NCI-H2107 (cell line): ENCODE measurements at places on chromosomes 6 and 20.

DNA sequence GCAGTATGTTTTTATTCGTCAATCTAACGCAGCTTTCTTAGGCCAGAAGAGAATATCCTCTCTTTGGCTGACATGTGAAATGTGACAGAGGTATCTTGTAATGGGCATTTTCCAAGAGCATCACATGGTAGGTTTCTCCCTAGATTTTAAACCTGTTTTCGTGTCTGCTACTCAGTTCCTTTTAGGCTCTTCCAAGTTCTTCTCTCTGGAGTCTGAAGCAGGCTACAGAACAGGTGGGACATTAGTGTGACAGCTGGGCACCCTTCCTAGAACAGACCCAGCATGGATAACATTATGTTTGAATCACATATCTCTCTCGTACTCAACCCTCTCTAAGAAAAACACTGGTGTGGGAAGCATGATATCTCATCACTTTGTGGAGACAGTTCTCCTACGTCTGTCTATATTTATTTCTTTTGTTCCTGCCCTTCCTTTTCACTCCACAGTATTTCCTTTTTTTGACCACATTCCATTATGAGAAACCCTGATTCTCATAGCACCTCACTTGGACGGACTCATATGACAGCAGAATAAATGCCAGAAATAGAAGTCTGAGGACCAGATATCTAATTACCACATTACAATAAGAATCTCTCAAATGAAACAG lies 263.4 kb downstream of the NKAIN2 start:
- no peak for DNase-seq

GRCh38 chr20:34282041-34282440 lies 21.1 kb downstream of the AHCY start:
- DNase-seq: no peak

- DNase-seq: no peak
These were observed 1.9 kb downstream of the SNX5 start for GRCh38 chr20:17966432-17967310.

- DNase-seq: no peak
These were observed 1.3 kb downstream of the LSM14B start for GRCh38 chr20:62123450-62124118.

DNA sequence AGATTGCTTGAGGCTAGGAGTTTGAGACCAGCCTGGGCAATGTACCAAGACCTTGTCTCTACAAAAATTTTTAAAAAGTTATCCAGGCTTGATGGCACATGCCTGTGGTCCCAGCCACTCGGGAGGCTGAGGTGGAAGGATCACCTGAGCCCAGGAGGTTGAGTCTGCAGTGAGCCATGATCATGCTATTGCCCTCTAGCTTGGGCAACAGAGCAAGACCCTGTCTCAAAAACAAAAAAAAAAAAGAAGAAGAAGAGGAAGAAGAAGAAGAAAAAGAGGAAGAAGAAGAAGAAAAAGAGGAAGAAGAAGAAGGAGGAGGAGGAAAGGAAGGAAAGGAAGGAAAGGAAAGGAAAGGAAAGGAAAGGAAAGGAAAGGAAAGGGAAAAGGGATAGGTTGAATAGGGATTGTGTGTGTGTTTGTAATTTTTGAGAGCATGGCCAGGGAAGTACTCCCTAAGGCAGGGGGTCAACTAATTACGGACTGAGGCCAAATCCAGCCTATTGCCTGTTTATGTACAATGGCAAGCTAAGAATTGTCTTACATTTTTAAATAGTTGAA lies 43.0 kb upstream of the ZNF217 start:
- no peak for DNase-seq

- no peak for DNase-seq
These were observed 51.0 kb downstream of the ABHD12 start for GRCh38 chr20:25339608-25340007.

- no peak for DNase-seq
These were observed 109.5 kb downstream of the CLVS2 start for GRCh38 chr6:123105561-123105960.

DNA sequence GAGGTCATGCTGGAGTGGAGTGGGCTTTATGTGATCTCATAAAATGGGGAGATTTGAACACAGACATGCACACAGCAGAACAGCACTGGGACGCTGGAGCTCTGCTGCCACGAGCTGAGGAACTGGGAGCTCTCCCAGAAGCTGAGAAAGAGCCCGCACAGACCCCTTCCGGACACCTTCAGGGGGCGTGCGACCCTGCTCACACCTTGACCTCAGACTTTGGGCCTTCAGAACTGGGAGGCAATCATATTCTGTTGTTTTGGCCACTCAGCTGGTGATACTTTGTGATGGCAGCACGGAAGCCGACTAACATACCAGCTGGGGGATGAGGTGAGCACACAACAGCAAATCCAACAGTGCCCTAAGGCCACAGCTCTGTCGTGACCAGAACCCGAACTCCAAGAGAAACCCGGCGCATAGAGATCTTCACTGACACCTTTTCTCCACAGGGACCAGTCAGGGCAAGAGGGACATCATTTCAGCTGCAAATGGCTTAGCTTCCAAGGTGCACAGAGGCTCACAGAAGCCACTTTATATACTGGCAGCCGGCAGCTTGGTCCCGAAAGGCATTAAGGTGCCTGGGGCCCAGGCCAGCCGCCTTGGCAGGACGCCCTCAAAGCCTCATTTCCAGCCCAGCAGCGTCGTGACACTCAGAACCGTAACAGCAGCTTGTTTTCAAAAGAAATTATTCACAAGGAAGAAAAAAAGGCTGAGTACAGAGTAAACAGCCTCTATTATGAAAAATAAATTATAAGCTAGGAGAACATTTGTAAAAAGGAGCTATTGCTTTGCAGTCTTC lies 89.3 kb downstream of the RNASET2 start:
- no peak for DNase-seq

DNA sequence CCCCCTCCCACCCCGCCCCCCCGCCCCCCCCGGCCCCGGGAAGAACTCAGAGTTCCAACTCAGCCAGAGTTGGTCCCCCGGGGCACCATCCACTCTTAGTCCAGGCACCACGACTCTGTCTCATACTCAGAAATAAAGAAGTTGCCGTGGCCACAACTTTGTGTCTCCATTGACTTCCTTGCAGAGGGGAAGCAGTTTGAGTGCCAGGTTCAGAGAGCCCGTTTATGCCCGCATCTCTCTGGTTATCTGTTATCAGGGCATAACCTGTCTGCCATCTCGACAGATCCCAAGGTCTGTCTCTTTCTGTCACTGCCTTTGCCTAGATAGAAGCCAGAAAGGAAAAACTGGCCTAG lies 605 bp downstream of the CDC5L start:
- no peak for DNase-seq

DNA sequence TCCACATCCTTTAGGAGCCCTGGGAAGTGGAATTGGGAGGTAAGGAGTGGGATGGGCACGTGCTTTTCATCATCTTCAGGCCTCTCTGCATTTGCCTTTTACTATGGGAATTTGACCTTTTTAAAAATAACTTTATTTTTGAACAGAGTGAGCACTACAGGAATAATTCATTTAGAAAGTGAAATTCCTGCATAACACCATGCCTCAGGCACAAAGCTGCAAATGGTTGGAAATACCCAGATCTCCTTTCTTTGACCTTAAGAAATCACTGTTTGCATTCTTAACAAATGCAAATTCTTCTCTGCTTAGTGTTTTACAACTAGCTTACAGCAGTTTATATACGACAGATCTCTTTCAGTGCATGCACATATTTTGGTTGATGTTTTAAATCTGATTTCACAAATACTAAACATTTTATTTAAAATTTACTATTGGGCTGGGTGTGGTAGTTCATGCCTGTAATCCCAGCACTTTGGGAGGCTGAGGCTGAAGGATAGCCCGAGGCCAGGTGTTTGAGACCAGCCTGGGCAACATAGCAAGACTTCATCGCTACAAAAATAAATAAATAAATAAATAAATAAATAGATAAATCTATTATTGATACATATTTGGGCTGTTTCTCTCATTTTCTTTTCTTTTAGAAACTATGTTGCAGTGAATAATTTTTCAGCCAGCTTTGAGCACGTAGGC lies 24.5 kb downstream of the CST8 start:
- no peak for DNase-seq

- DNase-seq: no peak
These were observed 136.5 kb downstream of the ATXN1 start for GRCh38 chr6:16624636-16625290.

GRCh38 chr20:3162080-3162611 lies 2.5 kb upstream of the FASTKD5 start:
- DNase-seq: peak; percentile 62

DNA sequence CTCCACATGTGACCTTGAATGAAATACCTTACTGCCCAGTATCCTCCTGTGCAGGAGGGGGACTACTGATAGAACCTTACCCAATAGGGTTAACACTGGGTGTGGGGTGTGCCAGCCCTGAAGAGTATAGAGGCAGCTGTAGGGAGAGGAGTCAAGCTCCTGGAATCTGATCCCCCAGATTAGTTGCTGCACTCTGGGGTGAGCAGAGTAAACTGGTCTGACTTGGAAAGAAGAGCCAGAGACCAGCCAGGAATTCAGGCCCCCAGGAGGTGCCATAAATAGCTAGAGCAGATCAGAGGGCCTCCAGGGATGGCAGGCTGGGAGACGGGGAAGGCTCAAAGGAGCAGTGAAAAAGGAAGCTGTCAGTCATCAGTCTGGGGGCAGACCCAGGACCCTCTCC lies 3.5 kb upstream of the APOBEC2 start:
- DNase-seq: no peak

- DNase-seq: no peak
These were observed 1.1 kb downstream of the SNAI1 start for GRCh38 chr20:49983848-49984408.
